ENCODE measurements at places on chromosomes 3 and 15.

GRCh38 chr15:66620744-66621344, 55.0 kb upstream of the LCTL start:
- DNase-seq = no peak

DNA sequence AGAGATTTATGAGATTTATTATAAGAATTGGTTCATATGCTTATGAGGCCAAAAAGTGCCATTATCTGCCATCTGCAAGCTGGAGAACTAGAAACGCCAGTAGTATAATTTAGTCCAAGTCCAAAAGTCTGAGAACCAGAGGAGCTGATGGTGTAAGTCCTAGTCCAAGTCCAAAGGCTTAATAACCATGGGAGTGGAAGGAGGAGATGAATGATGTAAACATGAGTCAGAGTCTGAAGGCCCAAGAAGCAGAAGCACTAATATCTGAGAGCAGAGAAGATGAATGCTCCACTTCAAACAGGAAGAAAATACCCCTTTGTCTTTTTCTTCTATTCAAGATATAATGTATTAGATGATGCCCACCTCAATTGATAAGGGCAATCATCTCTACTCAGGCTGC, 185.7 kb downstream of the CGGBP1 start:
- no peak for DNase-seq

- no peak for DNase-seq
Measured at GRCh38 chr3:96083610-96084009, 730.8 kb upstream of the EPHA6 start.

DNA sequence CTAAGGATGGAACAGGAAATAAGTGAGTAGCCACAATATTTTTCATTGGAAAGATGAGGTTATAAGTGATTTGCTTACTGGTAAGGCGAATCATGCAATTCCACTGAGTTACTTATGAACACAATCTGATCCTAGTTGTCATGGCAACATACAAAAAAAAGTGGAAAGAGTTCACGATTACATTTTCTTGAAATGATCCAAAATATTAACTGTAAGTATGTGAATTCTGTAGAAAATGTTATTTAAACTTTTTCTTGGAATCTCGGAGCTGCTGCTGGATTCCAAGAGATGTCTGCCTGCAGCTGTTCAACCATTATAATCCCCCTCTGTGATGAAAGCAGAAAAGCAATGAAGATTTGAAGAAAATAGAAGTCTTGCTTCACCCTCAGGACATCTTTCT, 120.5 kb downstream of the KBTBD8 start:
- DNase-seq = no peak

DNA sequence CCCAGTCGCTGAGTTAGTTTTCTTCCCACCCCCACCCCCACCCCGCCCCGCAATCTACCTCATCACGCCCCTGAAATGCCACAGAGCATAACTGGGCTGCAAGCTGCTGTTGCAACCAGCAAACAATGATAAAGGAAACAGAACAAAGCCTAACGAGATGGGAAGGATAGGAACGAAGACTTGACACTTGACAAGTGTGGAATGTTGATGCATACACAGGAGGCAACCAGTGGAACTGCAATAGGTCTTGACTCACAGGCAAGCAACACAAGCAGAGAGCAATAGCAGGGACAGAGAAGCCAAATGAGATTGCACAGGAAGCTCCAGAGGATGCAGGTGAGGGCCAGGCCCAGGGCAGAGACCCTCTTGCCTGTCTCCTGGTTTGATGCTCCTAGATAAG, 225.9 kb downstream of the IGSF11 start:
- no peak for DNase-seq

- DNase-seq = peak; percentile 22
Measured at GRCh38 chr3:128133273-128133883, 9.8 kb upstream of the RUVBL1 start.

DNA sequence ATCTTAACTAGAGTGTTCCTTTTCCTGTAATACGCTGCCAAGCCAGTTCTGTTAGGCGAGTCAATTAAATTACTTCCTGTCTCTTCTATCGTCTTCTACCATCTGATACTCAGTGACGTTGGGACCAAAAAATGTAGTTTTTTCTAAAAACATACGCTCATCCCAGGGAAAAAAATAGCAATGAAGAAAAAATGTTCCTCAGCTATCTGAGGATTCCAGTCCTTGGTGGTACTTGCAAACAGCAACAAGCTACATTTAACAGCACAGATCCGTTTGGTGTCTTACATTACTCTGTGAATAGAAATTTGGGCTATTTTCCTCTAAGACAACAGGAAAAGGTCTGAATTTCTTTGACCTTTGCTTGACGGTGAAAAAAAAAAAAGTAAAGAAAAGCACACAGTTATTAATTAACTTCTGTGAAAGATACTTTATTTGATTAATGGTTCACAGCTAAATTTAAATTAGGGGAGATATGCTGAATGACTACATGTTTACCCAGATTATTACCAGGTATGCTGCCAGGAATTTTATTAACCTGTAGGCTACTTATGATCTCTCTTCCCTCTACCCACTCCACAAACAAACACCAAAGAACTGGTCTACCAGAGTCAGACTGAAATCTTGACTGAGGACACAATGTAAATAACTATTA, 254.4 kb upstream of the ZPLD1 start:
- no peak for DNase-seq

GRCh38 chr3:50316657-50317242, 5.8 kb downstream of the HYAL2 start:
- no peak for DNase-seq

DNA sequence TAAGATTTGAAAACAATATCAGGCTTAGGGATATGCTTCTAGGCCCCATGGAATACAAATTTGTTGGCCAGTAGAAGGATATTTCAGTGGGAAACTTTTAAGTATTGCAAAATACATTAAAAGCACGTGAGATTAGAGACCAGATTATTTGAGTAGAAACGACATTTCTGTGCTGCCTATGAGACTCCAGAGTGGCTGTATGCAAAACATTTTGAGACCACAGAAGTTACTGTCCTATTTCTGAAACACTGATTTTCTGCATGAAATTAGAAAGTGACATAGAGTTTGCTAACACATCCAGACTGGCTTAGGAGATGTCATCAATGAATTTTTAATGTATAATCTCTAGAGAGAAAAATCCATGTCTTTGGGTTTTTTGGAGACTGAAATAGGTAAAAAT, 99.8 kb downstream of the KCNH8 start:
- DNase-seq = no peak

DNA sequence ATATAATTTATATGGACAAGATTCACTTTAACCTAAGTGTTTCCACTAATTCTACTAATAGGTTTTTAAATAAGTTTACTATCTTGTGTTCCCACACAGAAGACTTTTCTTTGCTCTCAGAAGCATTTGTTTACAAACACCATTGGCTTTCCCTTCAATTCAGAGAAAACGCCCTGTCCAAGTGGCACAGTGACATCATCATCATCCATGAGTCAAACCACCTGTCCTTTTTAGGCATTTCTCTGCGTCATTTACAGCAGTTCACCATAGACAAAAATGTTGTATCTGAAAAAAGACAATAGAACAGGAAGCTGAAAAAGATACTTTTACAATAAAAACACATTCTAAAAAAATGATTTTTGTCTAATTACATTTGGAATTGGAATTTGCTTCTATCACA, 9.3 kb upstream of the BCL2L10 start:
- DNase-seq = no peak

- DNase-seq = no peak
Measured at GRCh38 chr3:71504250-71505036, 79.1 kb downstream of the FOXP1 start.

DNA sequence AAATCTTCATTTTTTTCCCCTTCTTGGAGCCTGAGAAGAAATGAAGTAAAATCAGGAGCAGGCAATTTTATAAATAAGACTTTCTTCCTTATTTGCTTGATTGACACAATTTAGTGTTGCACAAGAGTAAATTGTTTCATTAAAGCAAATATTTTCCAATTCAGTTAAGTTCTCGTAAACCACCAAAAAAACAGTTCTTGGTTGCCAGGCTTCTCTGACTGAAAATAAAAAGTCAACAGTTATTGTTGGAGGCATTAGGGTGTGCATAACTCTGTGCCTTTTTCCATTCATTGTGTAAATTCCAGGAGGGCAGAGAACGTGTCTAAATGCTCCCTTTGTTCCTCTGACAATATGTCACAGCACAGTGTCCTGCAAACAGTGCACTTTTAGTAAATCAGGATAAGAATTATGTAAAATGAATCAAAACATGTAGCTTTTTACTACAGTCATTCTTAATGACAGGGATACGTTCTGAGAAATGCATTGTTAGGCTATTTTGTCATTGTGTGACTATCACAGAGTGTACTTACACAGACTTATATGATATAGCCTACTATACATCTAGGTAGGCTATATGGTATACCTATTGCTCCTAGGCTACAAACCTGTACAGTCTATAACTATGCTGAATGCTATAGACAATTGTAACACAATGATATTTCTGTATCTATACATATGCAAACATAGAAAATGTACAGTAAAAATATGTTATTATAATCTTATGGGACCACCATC, at the start of gene CP:
TSS of gene CP (minus strand) at position 47 of the 735 bp plus-strand sequence. CDS start at position 10, 37 bp downstream.
- DNase-seq = no peak

DNA sequence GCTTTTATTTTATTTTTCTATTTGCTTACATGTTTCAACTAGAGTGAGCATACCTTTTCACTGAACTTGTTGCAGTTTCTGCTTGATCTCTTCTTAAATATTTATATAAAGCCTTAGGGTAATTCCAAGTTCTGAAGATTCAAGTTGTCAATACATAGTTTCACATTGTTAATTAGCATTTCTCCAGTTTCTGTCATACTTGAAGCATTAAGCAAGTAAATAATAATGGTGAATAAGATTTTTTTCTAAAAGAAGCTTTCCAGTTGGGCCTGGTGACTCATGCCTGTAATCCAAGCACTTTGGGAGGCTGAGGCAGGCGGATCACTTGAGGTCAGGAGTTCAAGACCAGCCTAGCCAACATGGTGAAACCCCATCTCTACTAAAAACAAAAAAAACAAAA, 53.9 kb downstream of the CALML4 start:
- no peak for DNase-seq

- DNase-seq = no peak
Measured at GRCh38 chr3:52231502-52232278, 6.2 kb upstream of the TLR9 start.

DNA sequence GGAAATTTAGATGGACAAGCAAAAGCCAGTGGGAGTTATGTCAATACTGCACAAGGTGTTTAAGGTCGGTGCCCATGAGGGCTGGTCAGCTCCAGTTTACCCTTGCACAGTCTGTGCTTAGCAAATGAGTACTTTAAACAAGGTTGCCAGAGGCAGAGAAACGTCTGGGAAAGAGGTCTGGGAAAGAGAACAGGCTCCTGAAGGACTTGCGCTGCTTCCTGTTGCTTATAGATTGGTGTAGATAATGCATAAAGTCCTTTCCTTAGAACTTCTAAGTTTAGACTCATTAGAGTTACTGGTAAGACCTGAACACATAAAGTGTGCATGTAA, 162.6 kb upstream of the P2RY1 start:
- no peak for DNase-seq

GRCh38 chr15:81312790-81313543, 11.0 kb downstream of the STARD5 start:
- no peak for DNase-seq

GRCh38 chr15:31848621-31849020, 181.7 kb upstream of the CHRNA7 start:
- DNase-seq = no peak

DNA sequence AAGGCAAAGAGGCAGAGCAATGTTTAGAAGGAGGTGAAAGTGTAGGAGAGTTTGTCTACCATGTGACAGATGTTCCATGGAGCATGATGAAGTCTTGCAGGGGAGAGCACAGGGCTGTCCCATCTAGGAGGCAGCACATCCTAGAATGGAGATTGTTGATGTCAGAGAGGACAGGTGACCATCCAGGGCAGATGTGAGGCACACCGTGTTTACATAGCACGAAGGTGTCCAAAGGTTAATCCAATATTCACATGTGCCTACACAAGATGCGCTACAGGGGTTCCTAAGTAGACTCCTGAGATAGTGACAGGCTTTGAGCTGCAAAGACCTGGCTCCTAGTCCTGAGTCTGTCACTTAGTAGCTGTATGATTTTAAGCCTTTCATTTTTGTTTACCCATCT, 219.3 kb upstream of the SLCO3A1 start:
- DNase-seq = no peak

Measured in spinal cord (tissue), 10 donors.